Heart right ventricle (tissue), 16 donors: ENCODE measurements at places on chromosomes 1 and 21. TPM values are rescaled to one million over a fixed set of nuclear protein-coding genes. Genes with fewer than 3 reads are reported as not detected.

GRCh38 chr1:157390651-157391050, 161.7 kb downstream of the FCRL5 start:
- H3K4me3 ChIP-seq, result no peak overlapping the region
- no peak for DNase-seq
- H3K27ac ChIP-seq, result no peak overlapping the region
- no peaks in the 10 kb centered on the region for H3K36me3 ChIP-seq

GRCh38 chr1:244139655-244140054, 88.6 kb downstream of the ZBTB18 start:
- no peak overlapping the region for H3K4me3 ChIP-seq
- H3K4me1 ChIP-seq, result no peaks in the 10 kb centered on the region
- peak overlapping the region; percentile 85 for H3K27ac ChIP-seq

The LPAR3 gene
- 13.6 TPM for total RNA-seq

GRCh38 chr1:210217482-210217881, 15.1 kb upstream of the SERTAD4 start:
- no peaks in the 10 kb centered on the region for H3K36me3 ChIP-seq
- H3K27ac ChIP-seq, result no peak overlapping the region
- H3K4me3 ChIP-seq, result no peak overlapping the region

DNA sequence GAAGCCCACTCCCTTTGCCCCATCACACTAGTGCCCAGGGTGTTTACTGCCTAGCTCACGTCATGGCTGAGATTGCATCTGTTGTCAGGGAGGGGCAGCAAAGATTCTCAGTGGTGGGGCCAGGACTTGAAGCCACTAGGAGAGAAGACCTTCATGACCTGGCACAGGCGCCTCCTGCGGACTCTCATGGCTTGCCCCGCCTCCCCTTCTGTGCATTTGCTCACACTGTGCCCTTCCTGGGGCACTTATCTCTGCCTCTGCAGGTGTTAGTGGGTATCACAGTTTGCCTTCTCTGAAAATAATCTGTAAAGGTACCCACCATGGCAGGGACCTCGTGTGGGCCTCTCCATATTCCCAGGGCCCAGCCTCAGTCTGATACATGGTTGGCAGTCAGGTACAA, 20.1 kb downstream of the PTPRU start:
- H3K27me3 ChIP-seq, result peaks cover 16% of the 10 kb centered on the region
- DNase-seq, result no peak
- peaks cover 5% of the 10 kb centered on the region for H3K4me1 ChIP-seq
- H3K27ac ChIP-seq, result no peak overlapping the region
- H3K36me3 ChIP-seq, result no peaks in the 10 kb centered on the region

DNA sequence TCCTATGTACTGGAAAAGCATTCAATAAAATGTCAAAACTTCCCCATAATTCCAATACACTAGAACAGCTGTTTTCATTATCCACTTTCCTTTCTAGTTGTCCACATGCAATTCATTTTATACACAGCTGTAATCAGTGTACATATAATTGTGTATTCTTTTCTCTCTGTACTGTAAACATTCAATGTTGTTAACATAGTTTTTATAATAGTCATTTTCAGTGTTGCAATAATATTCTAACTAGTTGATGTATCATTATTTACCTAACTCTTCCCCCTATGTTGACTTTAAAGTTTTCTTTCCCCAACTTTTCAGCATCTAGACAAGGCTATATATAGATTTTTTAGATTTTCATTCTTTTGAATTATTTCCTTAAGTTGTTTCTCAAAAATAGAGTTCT, 44.4 kb downstream of the DIPK1A start:
- no peaks in the 10 kb centered on the region for H3K27me3 ChIP-seq
- H3K4me1 ChIP-seq, result no peaks in the 10 kb centered on the region
- DNase-seq, result no peak

The IQCC gene
- 0.67 TPM for total RNA-seq

The FCRL6 gene
- total RNA-seq, result not detected

The PKLR gene
- not detected for total RNA-seq

- no peak overlapping the region for H3K27ac ChIP-seq
- no peaks in the 10 kb centered on the region for H3K36me3 ChIP-seq
- H3K27me3 ChIP-seq, result no peaks in the 10 kb centered on the region
- H3K4me3 ChIP-seq, result no peak overlapping the region
- DNase-seq, result no peak
Measured at GRCh38 chr1:81472387-81472786, 328.3 kb upstream of the ADGRL2 start.

- no peak for DNase-seq
- peak overlapping the region; percentile 67 for H3K4me3 ChIP-seq
- H3K4me1 ChIP-seq, result peaks cover 9% of the 10 kb centered on the region
- H3K27ac ChIP-seq, result peak overlapping the region; percentile 95
- no peaks in the 10 kb centered on the region for H3K36me3 ChIP-seq
- no peaks in the 10 kb centered on the region for H3K27me3 ChIP-seq
Measured at GRCh38 chr1:108961752-108962486, 1.4 kb downstream of the CLCC1 start.

- H3K36me3 ChIP-seq, result no peaks in the 10 kb centered on the region
- H3K4me1 ChIP-seq, result no peaks in the 10 kb centered on the region
- no peak for DNase-seq
- H3K27ac ChIP-seq, result no peak overlapping the region
Measured at GRCh38 chr1:17717594-17718535, 37.3 kb upstream of the ACTL8 start.

DNA sequence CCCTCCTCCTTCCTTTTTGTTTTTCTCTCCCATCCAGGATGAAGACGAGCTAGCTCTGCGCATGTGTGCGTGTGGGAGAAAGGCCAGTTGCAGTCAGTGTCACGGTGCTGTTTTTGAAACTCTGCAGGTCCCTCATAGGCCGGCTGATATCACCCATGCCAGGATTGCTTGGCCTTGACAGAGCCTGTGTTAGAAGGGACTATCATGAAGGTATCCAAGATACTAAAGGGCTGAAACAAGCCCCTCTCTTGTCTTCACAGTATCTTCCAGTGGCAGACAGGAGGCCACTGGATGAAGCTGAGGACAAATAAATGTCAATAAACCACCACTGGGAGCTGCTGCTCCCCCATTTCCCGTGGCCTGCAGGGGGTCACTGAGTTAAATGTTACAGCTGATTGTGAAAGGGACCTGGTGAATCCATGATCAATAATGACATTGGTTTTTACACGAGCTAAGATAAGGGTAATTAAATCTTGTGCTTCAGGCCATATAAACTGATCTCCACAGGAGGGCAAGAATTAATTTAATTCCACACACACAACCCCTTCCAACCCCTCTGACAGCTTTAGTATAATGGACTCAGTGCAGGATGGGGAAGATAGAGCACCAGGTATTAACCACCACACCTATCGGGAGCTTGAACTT, 64.6 kb upstream of the TARBP1 start:
- H3K36me3 ChIP-seq, result no peaks in the 10 kb centered on the region
- peak; percentile 48 for DNase-seq
- H3K4me1 ChIP-seq, result peaks cover 88% of the 10 kb centered on the region
- no peaks in the 10 kb centered on the region for H3K27me3 ChIP-seq

The PTGFR gene
- total RNA-seq, result 0.22 TPM

- no peaks in the 10 kb centered on the region for H3K4me1 ChIP-seq
- H3K27me3 ChIP-seq, result no peaks in the 10 kb centered on the region
- peaks cover 21% of the 10 kb centered on the region for H3K36me3 ChIP-seq
Measured at GRCh38 chr1:29077155-29077554, 46.5 kb downstream of the TMEM200B start.
